ENCODE measurements at places on chromosomes 11 and 22. TPM values are rescaled to one million over a fixed set of nuclear protein-coding genes. Genes with fewer than 3 reads are reported as not detected.

- H3K4me3 ChIP-seq = no peak overlapping the region
- H3K36me3 ChIP-seq = no peaks in the 10 kb centered on the region
- peak; percentile 61 for DNase-seq
- H3K27me3 ChIP-seq = peaks cover 6% of the 10 kb centered on the region
Measured at GRCh38 chr11:73268671-73269271, 3.4 kb upstream of the P2RY6 start.

GRCh38 chr11:43408277-43408676, 49.6 kb downstream of the TTC17 start:
- H3K36me3 ChIP-seq = peaks cover 28% of the 10 kb centered on the region
- H3K4me1 ChIP-seq = peaks cover 9% of the 10 kb centered on the region
- no peak overlapping the region for H3K27ac ChIP-seq
- H3K27me3 ChIP-seq = no peaks in the 10 kb centered on the region

DNA sequence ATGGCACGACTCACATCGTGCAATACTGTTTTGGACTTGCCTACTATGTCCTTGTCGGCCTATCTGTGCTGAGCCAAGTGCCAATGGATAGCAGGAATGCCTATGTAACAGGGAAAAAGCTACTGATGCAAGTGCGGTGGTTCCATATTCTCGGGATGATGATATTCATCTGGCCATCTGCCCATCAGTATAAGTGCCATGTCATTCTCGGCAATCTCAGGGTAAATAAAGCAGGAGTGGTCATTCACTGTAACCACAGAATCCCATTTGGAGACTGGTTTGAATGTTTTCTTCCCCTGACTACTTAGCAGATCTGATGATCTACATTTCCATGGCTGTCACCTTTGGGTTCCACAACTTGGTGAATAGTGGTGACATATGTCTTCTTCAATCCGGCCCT, 20.1 kb downstream of the OOSP3 start:
- no peak overlapping the region for H3K27ac ChIP-seq
- peaks cover 16% of the 10 kb centered on the region for H3K27me3 ChIP-seq
- no peaks in the 10 kb centered on the region for H3K36me3 ChIP-seq
- H3K4me1 ChIP-seq = no peaks in the 10 kb centered on the region
- no peak overlapping the region for H3K4me3 ChIP-seq

ZNF214 gene
- not detected for total RNA-seq

DNA sequence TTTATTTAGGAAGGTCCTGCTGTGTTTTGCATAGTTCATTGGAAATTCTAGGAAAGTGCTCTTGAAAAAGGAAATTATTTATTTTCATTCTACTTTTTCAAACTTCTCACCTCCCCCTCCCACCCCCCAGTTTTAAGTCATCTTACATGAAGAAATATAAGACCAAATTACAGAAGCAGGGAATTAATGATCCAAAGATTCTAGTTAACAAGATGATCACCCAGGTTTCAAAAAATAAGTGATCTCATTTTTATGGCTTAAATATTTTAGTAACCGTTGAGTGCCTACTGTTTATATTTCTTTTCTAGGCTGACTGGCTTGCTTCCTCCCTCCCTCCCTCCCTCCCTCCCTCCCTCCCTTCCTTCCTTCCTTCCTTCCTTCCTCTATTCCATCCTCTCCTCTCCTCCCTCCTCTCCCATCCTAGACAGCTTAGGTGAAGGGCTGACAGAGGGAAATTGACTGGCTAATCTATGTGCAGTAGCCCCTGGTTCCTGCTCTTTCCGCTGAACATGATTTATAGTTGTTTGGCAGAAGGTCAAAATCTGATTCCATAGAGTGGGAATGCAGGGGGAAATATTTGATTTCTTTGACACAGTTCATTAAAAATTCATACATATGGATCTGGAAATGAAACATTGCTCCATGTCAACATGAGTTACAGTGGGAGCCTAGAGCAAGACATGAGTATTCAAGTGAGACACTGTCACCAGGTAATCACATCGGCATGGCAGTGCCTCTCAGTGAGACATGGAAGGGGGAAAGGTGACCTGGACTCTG, 123.4 kb downstream of the COMMD9 start:
- no peak for DNase-seq
- H3K27ac ChIP-seq = no peak overlapping the region
- no peaks in the 10 kb centered on the region for H3K36me3 ChIP-seq

- DNase-seq = no peak
- H3K27ac ChIP-seq = no peak overlapping the region
- peaks cover 15% of the 10 kb centered on the region for H3K4me1 ChIP-seq
- peaks cover 49% of the 10 kb centered on the region for H3K27me3 ChIP-seq
- no peak overlapping the region for H3K4me3 ChIP-seq
Measured at GRCh38 chr11:19244621-19245020, 3.9 kb upstream of the E2F8 start.

DNA sequence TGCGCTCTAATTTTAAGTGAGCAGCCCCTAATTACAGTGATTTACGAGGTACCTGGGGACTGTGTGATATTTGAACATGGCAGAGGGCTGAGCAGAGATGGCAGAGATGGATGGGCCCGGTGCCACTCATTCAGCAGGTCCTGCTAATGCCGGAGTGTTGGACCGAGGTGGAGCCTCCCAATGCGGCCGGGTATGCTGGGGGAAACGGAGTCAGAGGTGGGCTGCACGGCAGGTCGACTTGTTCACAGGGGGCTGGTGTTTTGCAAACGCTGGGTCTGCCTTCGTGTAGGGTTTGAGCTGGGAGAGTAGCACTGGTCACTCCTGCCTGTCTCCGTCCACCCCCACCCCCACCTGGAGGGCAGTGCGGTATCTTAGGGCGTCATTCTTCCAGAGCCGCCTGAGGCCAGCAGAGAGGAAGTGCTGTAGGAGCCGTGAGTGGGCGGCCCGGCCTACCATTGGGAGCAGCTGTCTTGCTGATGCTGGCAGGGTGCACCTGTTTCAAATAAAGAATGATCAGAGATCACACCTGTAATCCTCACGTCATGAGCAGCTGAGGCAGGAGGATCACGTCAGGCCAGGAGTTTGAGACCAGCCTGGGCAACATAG, 122.6 kb downstream of the IGLL1 start:
- no peak overlapping the region for H3K4me3 ChIP-seq
- H3K27me3 ChIP-seq = peaks cover 13% of the 10 kb centered on the region
- no peak for DNase-seq

DNA sequence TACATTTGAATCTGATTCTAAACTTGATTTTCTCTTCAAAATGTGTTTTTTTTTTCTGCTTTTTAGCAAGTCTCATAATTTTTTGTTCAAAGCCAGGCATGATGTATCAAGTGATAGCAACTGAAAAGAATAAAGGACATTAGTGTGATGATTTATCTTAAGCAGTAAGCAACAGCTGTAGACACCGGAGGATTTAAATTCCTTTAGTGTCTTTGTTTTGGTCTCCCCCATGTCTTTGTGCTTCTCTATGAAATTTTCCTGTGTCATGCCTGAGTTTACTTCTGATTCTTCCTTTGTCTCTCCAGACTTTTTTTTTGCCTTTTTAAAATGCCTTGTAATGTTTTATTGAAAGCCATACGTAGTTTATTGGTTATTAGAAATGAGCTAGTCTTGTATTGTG, 934.2 kb upstream of the RAG2 start:
- H3K27ac ChIP-seq = no peak overlapping the region
- no peaks in the 10 kb centered on the region for H3K27me3 ChIP-seq
- peaks cover 27% of the 10 kb centered on the region for H3K36me3 ChIP-seq
- H3K4me3 ChIP-seq = no peak overlapping the region
- no peak for DNase-seq
- no peaks in the 10 kb centered on the region for H3K4me1 ChIP-seq

DNA sequence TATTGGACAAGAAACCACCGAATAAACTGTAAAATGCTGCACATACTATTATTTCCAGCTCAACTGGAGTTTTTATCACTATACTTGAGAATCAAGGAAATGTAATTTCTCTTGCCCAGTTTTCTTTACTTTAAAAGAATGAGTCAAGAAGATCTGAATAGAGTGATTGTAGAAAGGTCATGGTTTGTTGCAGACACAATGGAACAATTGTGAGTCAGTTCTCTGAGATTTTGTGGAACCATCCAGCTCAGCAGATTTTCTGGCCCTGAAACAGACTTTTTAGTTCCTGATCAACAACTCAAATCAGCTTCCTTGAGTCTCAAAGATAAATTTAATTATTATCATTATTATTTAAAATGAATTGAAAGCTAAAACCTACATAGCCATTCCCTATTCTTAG, 1.3 kb downstream of the TCN1 start:
- H3K4me1 ChIP-seq = no peaks in the 10 kb centered on the region
- H3K27me3 ChIP-seq = peaks cover 12% of the 10 kb centered on the region
- no peak overlapping the region for H3K27ac ChIP-seq
- H3K36me3 ChIP-seq = no peaks in the 10 kb centered on the region
- no peak overlapping the region for H3K4me3 ChIP-seq

DNA sequence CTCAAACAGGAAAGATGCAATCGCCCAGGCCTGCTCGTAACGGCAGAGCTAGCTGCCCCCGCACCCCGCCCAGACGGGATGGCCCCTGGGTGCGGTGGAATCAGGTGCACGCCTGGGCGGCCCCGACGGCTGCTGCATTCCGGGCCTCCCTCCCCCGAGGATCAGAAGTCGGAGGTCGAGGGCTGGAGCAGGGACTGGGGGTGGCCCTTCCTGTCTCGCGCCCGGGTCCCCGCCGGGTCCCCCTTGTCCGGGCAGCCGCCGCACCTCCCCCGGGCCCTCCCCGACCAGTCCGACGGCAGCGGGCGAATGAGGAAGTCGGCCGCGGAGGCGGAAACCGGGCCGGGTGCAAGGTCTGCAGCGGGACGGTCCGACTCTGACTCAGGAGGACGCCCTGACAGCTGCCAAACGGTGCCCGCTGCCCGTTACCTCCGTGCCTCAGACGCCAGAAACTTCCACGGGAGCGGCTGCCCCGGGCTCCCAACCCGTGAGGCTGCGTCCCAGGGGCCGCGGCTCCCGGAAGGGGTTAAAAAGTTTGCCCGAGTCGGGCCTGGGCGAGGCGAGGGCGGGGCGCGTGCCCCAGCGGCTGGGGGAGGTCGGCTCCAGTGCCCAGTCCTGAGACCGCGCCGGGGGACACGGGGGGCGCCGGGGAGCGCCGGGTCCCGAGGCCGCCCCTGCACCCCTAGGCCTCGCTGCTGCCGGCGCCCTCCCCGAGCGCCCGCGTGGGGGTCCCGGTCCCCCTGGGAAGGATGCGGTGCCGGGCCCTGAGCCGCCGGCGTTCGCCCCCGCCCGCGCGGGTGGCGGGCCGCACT, 663 bp downstream of the MYH9 start:
- H3K27me3 ChIP-seq = no peaks in the 10 kb centered on the region
- peak overlapping the region; percentile 94 for H3K27ac ChIP-seq
- peaks cover 34% of the 10 kb centered on the region for H3K4me1 ChIP-seq

GRCh38 chr22:24938741-24939341, 7.7 kb downstream of the LHFPL7 start:
- DNase-seq = no peak
- H3K27ac ChIP-seq = no peak overlapping the region
- no peaks in the 10 kb centered on the region for H3K4me1 ChIP-seq
- no peak overlapping the region for H3K4me3 ChIP-seq

DNA sequence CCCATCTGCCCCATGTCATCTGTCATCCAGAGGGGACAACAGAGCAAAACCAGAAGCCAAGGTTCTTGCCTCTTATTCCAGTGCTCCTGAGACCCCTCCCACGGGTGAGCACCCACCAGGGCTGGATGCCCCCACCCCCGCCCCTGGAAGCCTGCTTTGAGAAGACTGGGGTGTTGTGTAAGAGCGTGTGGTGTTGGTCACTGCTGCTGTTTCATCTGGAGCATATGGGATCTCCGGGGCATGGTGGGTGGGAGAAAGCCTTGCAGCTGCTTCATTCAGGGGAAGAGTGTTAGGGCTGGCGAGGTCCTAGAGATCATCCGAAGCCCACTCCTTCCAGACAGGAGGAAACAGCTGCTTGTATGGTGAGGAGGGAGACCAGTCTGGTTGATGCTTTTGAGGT, 54.1 kb downstream of the CHRDL2 start:
- H3K4me3 ChIP-seq = no peak overlapping the region
- H3K36me3 ChIP-seq = no peaks in the 10 kb centered on the region
- H3K27me3 ChIP-seq = peaks cover 11% of the 10 kb centered on the region
- H3K4me1 ChIP-seq = no peaks in the 10 kb centered on the region
- no peak for DNase-seq
- no peak overlapping the region for H3K27ac ChIP-seq

GRCh38 chr11:86722006-86722405, 49.6 kb upstream of the ME3 start:
- peaks cover 37% of the 10 kb centered on the region for H3K27me3 ChIP-seq
- no peak overlapping the region for H3K4me3 ChIP-seq
- peaks cover 17% of the 10 kb centered on the region for H3K36me3 ChIP-seq
- no peaks in the 10 kb centered on the region for H3K4me1 ChIP-seq

DNA sequence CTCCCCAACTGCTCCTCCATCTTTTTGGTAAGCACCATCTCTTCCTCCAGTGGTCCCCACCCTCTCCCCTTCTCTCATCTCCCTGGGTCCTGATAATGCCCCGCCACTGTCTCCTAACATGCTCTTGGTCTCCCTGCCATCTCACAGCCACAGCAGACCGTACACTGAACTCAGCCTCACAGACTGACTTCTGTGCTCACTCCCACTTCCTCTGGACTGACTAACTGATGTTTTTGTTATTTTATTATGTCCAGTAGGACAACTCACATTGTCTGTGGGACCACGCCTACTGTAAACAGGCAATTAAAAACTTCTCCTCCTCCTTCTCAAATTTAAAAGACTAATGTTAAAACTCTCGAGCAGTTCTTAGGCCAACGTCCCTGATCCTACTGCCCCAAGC, 2.6 kb upstream of the GNAZ start:
- H3K4me3 ChIP-seq = no peak overlapping the region
- H3K27ac ChIP-seq = peak overlapping the region; percentile 1
- peak; percentile 6 for DNase-seq
- H3K27me3 ChIP-seq = peaks cover 7% of the 10 kb centered on the region

DNA sequence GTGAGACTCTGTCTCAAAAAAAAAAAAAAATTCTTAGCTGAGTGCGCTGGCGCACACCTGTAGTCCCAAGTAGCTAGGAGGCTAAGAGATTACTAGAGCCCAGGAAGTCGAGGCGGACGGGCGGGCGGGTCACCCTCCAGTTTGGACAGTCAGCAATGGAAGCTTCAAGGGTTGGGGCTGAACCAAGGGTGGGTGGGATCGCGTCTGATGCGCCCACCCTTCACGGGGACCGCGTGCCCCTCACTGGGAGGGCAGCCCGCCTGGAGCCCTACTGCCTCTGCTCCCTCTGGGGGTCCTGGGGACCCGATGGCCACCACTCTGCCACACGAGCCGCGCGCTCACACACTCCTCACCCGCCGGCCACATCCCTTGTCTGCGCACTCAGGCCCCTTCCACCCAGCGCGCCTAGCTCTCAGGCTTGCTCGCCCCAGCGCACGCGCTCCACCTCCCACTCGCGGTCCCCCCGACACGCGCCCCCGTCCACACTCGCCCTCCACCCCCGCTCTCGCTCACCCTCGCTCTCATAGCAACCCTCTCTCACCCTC, 494 bp downstream of the CHID1 start:
- peaks cover 16% of the 10 kb centered on the region for H3K4me1 ChIP-seq
- peak overlapping the region; percentile 91 for H3K4me3 ChIP-seq
- peak overlapping the region; percentile 8 for H3K27ac ChIP-seq
- no peaks in the 10 kb centered on the region for H3K27me3 ChIP-seq

SAA1 gene
- not detected for total RNA-seq

DNA sequence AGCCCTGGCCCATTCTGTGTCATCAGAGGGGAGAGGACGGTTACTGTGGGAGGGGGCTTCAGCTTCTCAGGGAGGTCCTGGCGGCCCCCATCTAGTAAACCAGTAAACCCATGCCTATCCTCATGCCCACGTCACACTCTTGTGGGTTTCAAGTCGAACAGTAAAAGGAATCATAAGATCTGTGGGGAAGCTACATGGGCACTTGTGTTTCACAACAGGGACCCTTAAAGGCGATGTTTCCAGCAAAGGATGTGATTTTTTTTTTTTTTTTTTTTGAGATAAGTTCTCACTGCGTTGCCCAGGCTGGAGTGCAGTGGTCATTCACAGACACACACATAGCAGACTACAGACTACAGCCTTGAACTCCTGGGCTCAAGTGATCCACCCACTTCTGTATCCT, 9.2 kb upstream of the PARVG start:
- no peak overlapping the region for H3K4me3 ChIP-seq
- H3K4me1 ChIP-seq = no peaks in the 10 kb centered on the region
- H3K36me3 ChIP-seq = no peaks in the 10 kb centered on the region
- no peak for DNase-seq
- H3K27ac ChIP-seq = no peak overlapping the region
